ENCODE measurements at places on chromosomes 7 and 10. TPM values are rescaled to one million over a fixed set of nuclear protein-coding genes. Genes with fewer than 3 reads are reported as not detected.

The SHH gene
- total RNA-seq = not detected

The CHPF2 gene
- total RNA-seq = 123 TPM

The ATP5MK gene
- 103 TPM for total RNA-seq

The WDR91 gene
- 8.7 TPM for total RNA-seq

The ATOH7 gene
- total RNA-seq = not detected

The AS3MT gene
- total RNA-seq = 5.0 TPM

The TRIM50 gene
- not detected for total RNA-seq

The SUN1 gene
- total RNA-seq = 291 TPM

The ERVW-1 gene
- not detected for total RNA-seq

The PTN gene
- 13.2 TPM for total RNA-seq

The VPS50 gene
- 30.9 TPM for total RNA-seq

The SERPINE1 gene
- total RNA-seq = 1,589 TPM

The ATXN7L1 gene
- total RNA-seq = 5.0 TPM

The CPVL gene
- 0.20 TPM for total RNA-seq

The RPEL1 gene
- not detected for total RNA-seq

The INTS1 gene
- total RNA-seq = 58.3 TPM

The UTF1 gene
- total RNA-seq = not detected

The KLHL7 gene
- 33.9 TPM for total RNA-seq

Measured in smooth muscle cell of the pulmonary artery (primary cell).